ENCODE measurements at places on chromosomes 6 and 20. TPM values are rescaled to one million over a fixed set of nuclear protein-coding genes. Genes with fewer than 3 reads are reported as not detected.
A peak's percentile ranks its signal among the peaks of the same experiment; 100 is the strongest.

- no peak for DNase-seq
Measured at GRCh38 chr6:113642714-113643406, 214.3 kb upstream of the MARCKS start.

GRCh38 chr6:4358414-4359107, 223.2 kb upstream of the ECI2 start:
- peak; percentile 99 for DNase-seq

DNA sequence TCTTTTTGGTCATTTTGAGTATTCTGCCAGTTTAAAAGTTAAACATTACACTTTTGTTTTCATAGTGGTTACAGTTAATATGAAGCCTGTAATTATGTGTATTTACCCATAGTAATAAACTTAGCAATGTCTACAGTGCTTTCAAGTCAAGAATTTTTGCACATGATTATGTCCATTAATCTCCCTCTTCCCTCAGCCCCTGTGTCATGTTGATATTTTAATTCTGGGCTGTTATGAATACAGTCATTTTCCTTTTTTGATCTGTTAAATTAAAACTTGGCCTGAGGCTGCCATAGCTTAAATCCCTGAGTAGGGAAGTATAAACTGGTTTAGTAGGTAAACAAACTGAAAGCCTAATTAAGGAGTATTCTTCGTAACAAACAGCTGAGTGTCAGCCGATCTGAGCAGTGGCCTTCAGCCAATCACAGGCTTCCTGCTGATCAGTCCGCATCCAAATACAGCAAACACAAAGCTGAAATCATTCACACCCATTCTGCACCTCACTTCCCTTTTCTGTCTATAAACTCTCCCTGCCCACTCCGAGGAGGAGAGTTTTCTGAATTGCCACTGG, 9.5 kb upstream of the SFT2D1 start:
- DNase-seq: no peak

DNA sequence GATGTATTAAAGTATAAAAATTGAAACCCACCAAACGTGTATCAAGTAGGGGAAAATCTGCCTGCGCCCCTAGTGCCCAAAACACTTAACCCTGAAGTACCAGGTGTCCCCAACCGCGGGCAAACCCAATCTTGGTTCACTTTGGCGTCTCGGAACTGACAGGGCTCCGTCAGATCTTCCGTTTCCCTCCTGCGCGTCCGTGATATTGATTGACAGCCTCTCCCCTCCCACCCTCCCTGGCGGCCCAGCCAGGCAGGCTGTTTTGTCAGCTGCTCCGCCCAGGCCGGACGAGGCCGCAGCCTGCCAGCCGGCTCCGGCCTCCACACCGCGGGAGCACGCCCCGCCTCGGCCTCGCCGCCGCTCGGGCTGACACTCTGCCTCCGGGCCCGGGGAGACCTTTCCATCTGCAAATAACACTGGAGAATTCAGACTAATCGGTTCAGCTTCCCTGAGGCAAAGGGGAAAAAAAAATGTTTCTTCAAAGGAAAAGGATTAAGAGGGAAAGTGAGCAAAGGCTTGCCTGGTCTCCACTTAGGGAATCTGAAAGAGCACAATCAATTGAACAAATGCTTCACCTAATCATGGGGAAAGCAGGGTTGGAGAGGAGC, 234.9 kb upstream of the MCHR2 start:
- peak; percentile 72 for DNase-seq

DNA sequence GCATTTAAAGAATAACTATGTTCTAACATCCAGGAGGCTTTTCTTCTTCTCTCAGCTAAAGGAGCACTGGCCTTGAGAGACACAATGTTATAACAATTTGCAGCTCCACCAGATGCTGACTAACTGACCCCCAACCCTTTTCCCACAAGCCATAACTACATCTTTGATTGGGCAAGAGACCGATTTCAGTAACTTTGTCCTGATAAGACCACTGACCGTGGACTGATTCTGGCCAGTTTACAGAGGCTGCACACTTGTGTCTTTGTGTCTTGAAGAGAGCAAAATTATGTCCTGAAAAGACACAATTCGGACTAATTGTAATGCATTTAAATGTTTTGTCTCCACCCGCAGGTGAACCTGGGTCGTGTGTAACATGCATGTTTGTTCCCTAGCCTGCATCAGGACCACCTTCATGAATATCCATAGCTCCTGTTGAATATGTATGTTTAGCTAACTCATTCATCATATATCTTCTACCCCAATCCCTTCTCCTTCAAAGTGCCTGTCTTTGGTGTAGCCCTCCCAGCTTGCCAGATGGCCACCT, 22.3 kb downstream of the ABRACL start:
- no peak for DNase-seq

DNA sequence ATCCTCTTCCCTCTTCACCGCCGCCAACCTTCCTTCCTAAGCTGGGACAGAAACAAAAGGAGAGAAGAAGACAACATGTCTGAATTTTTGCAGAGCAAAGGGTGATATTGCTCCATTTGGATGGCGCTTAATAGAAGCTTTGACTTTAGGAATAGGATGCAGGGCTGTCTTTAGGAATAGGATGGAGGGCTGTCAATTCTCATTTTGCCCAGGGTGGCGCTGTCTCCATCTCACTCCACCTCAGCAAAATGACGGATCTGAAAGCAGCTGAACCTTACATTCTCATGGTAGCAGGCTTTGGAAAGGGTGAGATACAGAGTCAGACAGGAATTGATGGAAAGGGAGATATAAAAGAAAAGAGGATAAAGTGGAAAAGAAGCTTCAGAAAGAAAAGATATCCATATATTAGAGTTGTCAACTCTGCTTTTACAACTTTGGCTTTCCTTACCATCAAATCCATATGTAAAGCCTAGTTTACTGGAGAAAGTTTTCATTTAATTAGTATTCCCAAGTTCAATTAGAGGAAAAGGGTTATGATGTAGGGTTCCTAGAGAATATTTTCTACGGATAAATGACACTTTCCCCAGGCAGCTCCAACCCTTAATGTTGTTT, 2.4 kb downstream of the MTCL3 start:
- DNase-seq: peak; percentile 23

- no peak for DNase-seq
Measured at GRCh38 chr20:32559753-32560380, 25.3 kb downstream of the NOL4L start.

GRCh38 chr6:35146453-35146852, 5.3 kb upstream of the TCP11 start:
- peak; percentile 13 for DNase-seq

DNA sequence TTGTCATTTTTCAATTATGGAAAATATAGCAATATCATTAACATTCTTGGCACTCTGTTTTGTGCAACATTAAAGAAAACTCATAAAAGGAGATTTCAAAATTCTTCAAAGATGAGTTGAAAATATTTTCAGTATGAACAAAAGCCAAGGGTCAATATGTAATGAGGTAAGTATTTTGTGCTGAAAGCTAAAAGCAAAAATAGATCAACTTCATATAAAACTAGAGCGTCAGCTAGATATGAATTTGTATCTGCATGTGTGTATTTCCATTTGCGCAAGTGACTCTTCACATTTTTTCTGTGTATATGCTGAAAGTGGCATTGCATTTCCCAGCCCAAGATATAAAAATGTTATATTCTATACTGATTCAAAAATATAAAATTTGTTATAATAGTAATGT, 492.1 kb upstream of the EYS start:
- DNase-seq: no peak

DNA sequence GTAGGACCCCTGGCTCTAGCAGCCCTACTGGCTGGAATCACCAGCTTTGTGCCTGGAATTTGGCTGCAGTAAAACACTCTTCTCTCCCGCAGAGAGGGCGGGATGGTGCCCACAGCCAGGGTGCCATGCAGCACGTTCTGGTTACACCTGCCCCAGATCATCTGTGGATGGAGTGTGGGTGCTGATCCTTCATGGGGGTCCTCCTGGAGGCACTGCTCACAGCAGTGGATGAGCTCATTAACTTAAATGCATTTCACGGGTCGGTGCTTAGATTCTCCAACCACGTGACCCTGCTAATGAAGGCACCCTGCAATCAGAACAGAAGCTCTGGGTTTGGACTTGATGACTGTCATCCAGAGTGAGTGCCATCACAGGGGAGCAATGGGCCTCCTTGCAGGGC, 138.6 kb upstream of the AFDN start:
- DNase-seq: no peak

- no peak for DNase-seq
Measured at GRCh38 chr20:62262064-62262463, 23.7 kb downstream of the OSBPL2 start.

- DNase-seq: no peak
Measured at GRCh38 chr6:24982231-24982630, 46.5 kb upstream of the RIPOR2 start.

- no peak for DNase-seq
Measured at GRCh38 chr20:63738687-63739129, 868 bp upstream of the SLC2A4RG start.

DNA sequence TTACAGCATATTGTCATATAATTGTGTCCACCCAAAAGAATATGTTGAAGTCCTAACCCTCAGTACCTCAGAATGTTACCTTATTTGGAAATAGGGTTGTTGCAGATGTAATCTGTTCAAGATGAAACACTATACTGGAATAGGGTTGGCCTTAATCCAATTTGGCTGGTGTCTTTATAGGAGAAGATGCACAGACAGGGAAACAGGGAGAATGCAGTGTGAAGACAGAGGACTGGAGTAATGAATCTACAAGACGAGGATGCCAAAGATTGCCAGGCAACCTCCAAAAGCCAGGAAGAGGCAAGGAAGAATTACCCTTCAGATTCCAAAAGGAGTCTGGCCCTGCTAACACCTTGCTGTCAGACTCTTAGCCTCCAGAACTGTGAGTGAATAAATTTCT, 482.9 kb downstream of the PTPRT start:
- no peak for DNase-seq

- no peak for DNase-seq
Measured at GRCh38 chr6:16399158-16399557, 160.8 kb downstream of the GMPR start.

DNA sequence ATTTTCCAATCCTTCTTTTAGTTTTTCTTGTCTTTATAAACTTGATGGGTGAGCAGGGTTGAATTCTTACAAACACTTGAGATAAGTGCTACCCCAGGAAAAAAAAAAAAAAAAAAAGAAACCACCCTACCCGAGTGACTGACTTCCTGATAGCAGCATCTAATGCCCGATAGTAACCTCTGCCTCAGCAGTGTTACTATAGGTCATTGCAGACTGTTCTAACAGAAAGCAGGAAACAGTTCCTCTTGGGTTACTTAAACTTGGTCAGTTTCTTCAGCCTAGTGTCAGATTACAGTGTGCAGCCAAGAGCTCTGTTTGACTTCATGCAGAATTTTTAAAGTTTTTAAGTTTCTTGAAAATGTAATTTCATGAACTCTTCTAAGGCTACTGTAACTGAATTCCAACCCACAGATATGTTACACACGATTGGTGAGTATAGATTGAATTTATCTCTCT, 2.1 kb downstream of the MYLIP start:
- DNase-seq: peak; percentile 59

- DNase-seq: no peak
Measured at GRCh38 chr6:137259349-137259748, 40.2 kb upstream of the IFNGR1 start.

The SNX3 gene
- total RNA-seq: 117 TPM

The RXRB gene
- total RNA-seq: 13.7 TPM

The GLP1R gene
- total RNA-seq: not detected

The SIGLEC1 gene
- total RNA-seq: not detected

The ZC3H12D gene
- total RNA-seq: 0.02 TPM

The NOTCH4 gene
- 1.7 TPM for total RNA-seq

All from NCI-H460 (cell line).